ENCODE measurements at places on chromosomes 2 and 18.
A peak's percentile ranks its signal among the peaks of the same experiment; 100 is the strongest.

GRCh38 chr2:240322231-240322955 is 113.1 kb upstream of the GPC1 start:
- DNase-seq: no peak

DNA sequence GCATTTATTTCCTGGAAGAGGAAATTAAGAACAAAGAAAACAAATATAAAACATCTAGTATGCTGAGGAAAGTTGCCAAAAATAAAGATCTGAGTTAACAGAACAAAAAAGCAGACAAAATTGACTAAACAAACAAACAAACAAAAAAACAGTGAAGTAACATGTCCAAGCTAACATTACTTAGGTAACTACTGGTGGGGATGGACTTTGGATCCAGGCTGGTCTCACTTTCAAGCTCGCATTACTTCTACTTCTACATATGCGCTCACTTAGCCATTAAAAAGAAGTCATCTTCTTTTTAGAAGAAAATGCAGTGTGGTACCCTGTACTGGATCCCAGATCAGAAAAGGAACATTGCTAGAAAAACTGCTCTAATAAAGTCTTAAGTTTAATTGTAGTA is 358.9 kb downstream of the NCKAP5 start:
- no peak for DNase-seq

GRCh38 chr2:191188550-191189093 is 37.8 kb upstream of the STAT4 start:
- DNase-seq: no peak

GRCh38 chr2:27049422-27050280 is 1.8 kb upstream of the AGBL5 start:
- peak; percentile 23 for DNase-seq

GRCh38 chr2:215895330-215895729 is 118.0 kb downstream of the MREG start:
- DNase-seq: no peak

DNA sequence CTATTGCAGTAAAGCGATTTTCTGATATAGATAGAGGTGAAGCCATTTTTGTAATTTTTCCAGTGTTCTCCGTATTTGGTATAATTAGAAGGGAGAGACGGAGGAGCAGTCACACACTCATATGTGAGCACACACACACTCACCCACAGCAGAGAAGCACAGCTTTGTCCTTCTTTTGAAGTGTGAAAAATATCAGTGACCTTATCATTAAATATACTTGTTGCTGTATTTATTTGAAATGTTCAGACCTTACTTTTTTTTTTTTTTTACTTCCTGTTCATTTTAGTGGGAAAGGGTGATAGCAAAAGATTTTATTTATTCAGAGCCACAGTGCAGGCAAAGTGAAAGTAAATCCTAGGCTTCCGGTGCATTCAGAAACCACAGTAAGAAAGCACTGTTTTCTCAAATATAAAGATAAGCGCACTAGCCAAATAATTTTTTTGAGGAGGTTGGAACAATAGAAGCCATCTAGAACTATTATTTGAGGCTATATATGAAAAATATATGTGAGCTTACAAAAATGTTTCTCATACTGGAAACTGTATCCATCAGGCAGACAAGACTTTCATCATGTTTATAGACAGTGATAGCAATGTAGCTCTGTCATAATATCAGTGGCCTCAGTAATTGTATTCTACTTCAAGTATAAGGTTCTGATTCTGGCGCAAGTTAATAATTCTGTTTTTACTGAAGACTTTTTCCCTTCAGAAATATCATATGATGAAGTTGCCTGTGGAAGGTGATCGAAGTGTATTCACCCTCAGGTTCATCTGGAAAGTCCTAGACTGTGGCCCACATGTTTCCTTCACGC is 37.2 kb downstream of the TSHZ1 start:
- DNase-seq: no peak

GRCh38 chr2:113173542-113174375 is at the start of gene PSD4:
Gene PSD4, plus strand, starts transcription at chr2:113173971. Its CDS starts 8,486 bp downstream, at chr2:113182457.
- peak; percentile 71 for DNase-seq

GRCh38 chr18:394987-395362 is 105.5 kb downstream of the COLEC12 start:
- no peak for DNase-seq

DNA sequence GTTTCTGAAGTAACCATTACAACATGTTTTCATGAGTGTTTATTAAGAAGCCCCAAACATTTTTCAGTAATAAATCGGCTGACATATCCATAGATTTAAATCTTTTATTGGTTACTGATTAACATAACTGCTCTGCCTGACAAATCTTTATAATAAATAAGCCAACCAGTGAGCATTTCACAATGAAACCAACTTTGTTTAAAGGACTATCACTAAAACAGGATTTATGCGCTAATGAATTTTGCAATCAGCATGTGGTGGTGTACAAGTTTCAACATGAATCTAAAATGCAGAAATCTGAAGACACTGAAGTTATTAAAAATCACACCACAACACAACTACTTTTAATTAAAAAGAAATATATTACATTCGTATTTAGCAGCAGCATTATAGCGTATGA is 166.7 kb downstream of the MEIS1 start:
- DNase-seq: no peak

DNA sequence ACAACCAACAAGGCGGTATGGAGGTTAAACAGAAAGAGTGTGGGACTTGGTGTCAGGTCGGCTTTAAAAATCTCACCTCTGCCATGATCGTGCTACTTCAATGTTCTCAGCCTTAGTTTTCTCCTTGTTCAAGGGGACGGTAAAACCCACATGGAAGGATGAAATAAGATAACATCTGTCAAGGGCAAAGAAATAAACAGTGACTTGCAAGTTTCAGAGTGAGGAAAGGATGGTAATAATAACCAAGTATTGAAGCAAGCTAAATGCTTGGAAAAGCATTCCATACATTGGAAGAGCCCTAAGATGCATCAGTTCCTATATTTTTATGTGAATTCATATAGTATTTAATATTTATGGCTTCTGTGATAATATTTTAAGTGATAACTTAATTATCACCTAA is 29.8 kb upstream of the LMAN1 start:
- no peak for DNase-seq

- DNase-seq: no peak
Observed at GRCh38 chr2:208511016-208511415, 104.4 kb downstream of the PTH2R start.

DNA sequence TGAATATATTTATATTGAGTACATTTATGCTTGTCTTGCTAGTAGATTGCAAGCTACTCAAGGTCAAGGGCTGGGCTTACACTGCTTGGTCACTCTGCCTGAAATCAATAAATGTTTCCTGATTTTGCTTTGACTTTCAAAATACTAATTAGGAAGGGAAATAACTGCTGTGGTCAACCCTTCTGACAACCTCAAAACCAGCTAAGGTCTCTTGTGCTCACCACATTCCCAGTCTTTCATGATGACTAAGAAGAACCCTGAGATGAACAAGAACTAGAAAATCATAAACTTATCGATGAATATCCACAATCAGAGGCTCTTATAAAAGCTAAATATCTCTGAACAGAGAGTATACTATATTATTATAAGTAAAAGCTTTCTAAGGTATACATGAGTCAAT is 33.3 kb downstream of the ABCB11 start:
- DNase-seq: no peak

DNA sequence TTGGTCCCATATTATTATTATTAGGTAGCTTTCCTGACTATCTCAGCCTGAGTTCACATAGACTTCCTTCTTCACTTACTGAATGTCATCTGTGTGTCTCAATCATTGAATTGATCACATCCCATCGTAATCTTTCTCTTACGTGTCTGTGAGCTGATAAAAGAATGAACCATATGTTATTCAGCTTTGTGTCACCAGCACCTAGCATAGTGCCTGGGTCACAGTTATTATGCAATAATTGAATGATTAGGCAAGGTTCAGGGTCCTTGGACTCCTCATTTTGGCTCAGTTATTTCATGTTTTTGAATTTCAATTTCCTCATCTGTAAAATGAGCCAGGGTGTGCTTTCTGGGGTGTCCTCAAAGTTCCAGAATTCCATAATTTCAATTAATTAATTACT is 107.2 kb downstream of the ZEB2 start:
- no peak for DNase-seq

DNA sequence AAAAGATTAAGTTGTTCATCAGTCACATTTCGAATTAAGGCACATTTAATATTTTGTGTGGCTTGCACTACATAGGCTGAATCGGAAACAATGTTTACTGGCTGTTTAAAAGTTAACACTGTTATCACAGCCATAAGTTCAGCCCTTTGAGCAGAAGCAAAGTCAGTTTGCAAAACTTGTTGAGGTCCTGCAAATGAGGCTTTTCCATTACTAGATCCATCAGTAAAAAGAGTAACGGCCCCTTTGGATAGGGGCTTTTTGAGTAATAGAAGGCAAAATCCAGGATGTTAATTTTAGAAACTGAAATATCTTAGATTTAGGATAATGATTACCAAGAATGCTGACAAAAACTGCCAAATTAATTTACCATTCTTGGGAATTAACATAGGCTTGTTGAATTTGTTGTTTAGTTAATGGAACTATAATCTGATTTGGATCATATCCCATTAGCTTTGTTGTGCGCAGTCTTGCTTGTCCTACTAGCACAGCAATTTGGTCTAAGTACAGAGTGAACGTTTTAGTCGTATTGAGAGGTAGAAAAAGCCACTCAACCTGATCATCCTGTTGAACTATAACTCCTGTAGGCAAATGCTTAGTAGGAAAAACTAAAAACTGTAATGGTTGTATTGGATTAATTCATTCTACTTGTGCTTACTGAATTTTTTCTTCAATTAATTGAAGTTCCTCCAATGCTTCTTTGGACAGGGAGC is 13.9 kb upstream of the SUCLG1 start:
- no peak for DNase-seq

- DNase-seq: no peak
Observed at GRCh38 chr2:108199726-108200125, 40.0 kb upstream of the SULT1C3 start.

DNA sequence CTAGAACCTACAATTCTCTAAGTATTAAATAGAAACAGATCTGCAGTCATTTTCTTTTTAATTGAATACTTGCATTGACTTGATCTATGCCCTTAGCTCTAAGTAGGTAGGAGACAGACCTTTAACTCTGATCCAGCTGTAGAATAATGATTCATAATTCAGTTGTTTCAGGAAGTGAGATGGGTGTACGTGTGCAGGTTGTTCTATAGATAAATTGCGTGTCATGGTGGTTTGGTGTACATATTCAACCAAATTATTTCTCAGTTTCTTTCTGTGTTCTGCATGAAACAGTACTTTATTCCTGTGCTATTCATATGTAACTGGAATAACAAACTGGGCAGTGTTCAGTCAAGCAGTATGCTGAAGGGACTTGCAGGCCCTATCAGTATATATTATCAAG is 34.3 kb upstream of the CD226 start:
- no peak for DNase-seq

- no peak for DNase-seq
Observed at GRCh38 chr2:122411231-122411630, 655.8 kb downstream of the TSN start.

DNA sequence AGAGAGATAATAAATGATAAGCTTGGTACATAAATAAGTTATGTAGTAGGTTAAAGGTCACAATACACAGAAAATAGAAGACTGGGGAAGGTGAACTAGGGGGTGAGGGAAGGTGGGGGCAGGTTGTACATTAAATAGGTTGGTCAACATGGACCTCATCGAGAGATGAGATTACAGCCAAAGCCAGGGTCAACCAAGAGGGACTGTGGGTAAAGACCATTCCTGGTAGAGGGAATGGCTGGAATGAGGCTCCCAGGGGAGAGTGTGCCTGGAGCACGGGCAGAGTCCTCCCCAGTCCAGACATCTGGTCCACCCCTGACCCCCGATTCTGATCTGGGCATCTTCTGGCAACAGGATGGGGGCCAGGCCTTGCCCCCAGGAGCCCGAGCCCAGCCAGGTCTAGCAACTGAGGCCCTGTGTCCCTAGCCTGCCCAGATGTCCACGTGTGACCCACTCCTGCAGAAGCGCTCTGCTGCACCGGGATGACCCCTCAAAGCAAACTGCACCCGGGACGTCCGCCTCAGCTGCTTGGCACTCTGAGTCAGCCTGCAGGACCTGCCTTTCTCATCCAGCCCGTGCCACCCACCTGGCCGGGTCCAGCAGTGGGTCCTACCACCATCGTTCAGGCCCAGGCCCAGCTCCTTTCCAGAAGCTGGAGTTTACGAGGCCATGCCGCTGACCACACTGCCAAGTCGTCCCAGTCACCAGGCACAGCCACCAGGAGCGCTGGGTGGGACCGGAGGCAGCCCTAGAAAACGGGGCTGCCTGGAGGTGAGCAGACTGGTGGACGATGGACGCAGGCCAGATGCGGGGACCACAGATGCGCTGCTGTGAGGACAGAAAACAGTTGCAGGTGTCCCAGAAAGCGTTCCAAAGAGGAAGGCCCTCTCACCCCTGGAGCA is 56.2 kb upstream of the ID2 start:
- no peak for DNase-seq

DNA sequence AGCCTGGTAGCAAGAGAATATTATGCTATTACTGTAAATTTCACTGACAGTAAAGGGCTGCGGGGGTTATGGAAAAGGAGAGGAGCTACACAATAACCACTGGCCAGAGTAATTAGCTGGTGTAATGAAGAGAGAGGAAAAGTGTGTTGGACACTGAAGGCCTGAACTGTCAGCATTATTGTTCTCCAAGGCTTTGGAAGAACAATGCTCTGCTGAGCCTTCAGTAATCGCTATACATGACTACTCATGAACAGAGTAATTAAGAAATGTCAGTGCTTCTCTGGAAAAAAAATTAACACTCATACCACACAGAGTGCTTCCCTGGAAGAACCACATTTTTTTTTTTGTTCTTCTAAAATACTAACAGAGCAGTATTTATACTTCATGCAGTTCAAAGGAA is 931.3 kb downstream of the CPS1 start:
- no peak for DNase-seq

DNA sequence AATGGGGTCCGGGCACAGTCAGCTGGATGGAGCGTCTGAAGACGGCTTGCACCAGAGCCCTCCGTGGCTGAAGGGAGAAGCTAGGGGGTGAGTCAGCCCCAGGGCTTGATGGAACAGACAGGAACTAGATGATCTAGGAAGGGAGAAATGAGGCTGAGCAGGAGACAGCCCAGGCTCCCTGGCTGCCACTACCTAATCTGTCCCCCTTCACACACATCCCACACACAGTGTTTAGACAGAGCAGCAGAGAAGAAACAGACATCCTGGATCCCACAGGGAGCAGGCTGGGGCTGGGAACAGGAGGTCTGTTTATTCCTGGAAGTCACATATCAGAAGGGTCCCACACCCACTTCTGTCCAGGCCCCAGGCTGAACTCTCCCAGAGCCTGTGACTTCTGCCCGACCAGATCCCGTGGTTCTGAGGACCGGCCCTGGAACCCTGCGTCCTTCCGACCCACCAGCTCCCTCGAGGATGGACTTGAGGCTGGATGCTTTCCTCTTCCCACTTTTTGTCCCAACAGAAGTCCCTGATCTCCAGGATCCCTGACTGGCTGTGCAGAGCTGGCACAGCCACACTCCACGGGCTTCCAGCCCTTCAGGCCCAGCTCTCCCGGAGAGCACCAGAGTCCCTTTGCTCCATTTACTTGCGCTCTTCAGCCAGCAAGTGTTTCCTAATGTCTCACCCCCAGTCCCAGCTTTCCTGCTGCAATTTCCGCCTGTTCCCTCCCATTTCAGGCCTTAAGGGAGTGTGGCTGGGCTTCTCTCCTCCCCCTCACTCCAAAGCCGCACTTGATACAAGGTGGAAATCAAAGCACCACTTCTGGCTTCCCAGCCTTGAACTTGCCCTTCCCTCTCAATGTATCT is 1.5 kb upstream of the GPBAR1 start:
- no peak for DNase-seq

- DNase-seq: no peak
Observed at GRCh38 chr18:32770054-32770665, 2.7 kb downstream of the KLHL14 start.

Data from stimulated activated CD8-positive, alpha-beta memory T cell treated with anti-CD3 and anti-CD28 coated beads, Interleukin-4, amount 100 ng/mL, for 4 hours (primary cell).